ENCODE measurements at places on chromosomes 3 and 15.

DNA sequence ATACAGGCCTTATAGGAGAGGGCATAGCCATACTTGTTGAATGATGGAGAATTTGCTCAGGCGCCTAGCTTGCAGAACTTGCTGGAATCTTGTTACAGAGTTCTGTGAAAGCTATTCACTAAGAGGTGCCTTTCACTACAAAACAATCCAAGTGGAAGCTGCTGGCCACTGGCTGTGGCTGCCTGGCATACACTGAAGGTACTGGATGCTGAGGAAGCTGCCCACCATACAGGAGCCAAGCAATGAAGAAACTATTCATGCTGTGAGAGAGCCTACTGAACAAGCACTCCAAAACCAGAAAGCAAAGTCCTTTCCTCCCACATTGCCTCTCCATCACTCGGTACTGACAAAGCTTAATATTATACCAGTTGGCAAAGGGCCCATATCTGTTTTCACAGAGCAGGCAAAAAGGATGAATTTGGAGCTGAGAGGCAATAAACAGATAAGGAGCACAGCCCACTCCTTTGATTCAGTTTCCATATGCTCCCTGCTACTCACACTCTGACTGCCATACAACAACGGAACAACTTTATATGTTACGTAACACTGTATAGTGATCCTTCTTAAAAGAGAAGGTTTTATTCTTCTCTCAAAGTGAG, 192.6 kb upstream of the ALCAM start:
- no peak for DNase-seq

DNA sequence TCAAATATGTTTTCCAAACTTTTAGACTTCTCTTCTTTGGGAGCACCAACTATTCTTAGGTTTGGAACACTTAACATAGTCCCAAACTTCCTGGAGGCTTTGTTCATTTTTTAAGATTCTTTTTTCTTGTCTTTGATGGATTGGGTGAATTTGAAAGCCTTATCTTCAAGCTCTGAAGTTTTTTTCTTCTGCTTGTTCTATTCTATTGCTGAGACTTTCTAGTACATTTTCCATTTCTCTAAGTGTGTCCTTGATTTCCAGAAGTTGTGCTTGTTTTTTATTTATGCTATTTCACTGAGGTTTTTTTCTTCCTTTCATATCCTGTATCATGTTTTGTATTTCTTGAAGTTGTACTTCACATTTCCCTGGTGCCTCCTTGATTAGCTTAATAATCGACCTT, 97.5 kb downstream of the PLSCR2 start:
- DNase-seq = no peak

DNA sequence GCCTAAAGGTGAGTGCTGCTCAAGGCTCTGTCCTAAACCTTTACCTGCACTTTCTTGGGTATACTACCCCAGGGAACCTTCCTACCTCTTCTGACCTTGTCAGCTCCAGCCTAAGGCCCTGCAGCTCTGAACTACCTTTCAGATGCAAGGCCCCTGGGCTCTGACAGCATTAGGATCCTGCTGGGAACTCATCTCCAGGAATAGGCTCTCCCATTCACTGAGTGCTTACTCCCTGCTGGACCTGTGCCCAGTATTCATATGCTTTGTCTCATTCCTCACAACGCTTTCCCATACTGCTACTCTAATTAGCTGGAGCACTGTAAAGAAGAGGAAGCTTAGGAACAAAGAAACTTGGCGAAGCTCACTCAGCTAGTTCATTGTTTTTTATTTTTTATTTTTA, 53.8 kb upstream of the RAB6B start:
- no peak for DNase-seq

GRCh38 chr3:126858401-126858800, 124.5 kb upstream of the PLXNA1 start:
- no peak for DNase-seq

- no peak for DNase-seq
These were observed 181.6 kb downstream of the ABHD5 start for GRCh38 chr3:43872301-43872700.

DNA sequence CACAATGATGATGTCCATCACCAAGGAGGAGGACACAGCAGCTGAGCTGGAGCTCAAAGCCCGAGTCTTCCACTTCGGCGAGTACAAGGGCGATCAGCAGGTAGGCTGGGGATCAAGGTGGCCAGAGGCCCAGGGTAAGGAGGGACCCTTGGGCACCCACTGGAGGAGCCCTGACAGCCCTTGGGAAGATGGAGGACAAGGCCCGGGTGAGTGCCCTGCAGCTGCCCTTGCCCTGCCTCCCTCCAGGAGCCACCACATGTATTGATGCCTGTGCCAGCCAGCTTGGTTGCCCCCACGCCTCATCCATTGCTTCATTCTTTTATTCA, 38.4 kb downstream of the CFAP100 start:
- no peak for DNase-seq

DNA sequence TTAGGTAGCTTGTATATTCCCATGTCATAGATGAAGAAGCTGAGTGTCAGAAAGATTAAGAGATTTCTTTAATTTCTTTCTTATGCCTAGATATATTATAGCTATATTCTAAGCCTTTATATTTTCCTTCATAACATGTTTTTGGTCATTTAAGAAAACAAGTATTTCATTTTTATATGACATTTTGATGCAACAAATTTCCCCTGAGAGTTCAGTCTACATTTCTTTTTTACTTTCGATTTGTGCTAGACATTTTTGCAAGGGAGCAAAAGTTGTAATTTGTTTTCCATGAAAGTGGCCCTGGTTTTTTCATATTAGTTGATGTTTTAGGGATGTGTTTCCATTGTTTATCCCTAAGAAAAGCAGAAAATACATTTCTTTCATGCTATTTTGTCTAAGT, 344.9 kb downstream of the NLGN1 start:
- DNase-seq = no peak

DNA sequence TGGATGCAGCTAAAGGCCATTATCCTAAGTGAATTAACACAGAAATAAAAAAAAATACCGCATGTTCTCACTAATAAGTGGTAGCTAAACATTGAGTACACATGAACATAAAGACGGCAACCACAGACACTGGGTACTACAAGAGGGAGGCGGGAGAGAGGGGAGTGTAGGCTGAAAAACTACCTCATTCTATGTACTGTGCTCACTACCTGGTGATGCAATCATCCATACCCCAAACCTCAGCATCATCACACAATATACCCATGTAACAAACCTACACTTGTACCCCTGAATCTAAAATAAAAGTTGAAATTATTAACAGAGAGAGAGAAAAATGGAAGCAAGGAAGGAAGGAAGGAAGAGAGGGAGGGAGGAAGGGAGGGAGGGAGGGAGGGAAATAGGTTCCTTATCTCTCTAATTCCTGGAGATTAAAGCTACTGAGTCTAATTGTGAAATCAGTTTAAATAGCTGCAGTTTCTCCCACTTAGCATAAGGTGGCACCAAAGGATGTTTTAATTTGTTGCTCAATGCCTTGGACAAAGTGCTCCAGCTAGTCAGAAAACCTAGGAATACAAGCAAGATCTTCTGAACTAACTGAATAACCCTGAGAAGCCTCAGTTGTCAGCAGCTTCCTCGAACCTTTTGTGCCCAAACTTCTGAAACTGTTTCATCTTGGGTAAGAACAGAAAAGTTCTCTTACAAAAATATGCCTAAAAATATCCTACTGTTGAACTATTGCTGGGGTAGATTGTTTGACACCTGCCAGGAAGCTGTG, 79.4 kb upstream of the ATP11B start:
- DNase-seq = no peak

All from stimulated activated CD4-positive, alpha-beta T cell treated with anti-CD3 and anti-CD28 coated beads, TNF-alpha, amount 100 ng/mL, for 24 hours (primary cell).